ENCODE measurements at places on chromosomes 4 and X. TPM values are rescaled to one million over a fixed set of nuclear protein-coding genes. Genes with fewer than 3 reads are reported as not detected.
A peak's percentile ranks its signal among the peaks of the same experiment; 100 is the strongest.

DNA sequence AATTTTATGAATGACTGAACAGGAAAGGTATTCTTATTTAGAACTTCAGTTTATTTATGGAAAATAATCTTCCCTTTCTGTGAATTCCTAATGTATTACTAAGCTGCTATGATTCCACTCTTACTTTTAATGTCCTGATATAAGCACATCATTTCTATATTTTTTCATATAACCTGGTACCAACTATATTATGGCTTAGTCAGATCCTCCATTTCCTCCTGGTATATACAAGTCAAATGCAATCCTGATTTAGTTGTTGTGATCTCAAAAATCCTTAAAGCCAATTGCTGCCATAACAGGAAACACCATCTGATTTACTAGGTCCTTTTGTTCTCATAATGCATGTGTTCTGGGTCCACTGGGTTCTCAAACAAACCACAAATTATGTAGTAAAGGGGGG lies 26.8 kb downstream of the TRMT2B start:
- no peak for DNase-seq

GRCh38 chr4:1793496-1793840 lies 375 bp downstream of the FGFR3 start:
- DNase-seq: peak; percentile 56

Gene CYLC1
- total RNA-seq: not detected

GRCh38 chr4:2361366-2362265 lies 56.8 kb downstream of the ZFYVE28 start:
- no peak for DNase-seq

Gene MAGEB1
- total RNA-seq: 0.22 TPM

Gene PPP2R2C
- 9.4 TPM for total RNA-seq

Gene XAGE1A
- not detected for total RNA-seq

DNA sequence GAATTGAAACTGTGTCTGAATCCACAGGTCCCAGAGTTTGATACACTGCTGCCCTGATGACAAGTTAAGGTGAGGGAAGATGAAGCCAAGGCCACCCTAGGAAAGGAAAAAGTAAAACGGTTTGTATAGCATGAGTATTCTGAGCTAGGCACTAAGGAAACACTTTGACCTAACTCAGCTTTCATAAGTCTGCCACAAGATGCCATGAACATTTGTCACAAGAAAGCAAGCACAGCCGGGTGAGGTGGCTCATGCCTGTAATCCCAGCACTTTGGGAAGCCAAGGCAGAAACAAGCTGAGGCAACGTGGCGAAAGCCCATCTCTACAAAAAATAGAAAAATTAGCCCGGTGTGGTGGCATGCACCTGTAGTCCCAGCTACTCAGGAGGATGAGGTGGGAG lies 34.2 kb downstream of the ELOVL6 start:
- no peak for DNase-seq

GRCh38 chr4:85548116-85548515 lies 73.2 kb downstream of the ARHGAP24 start:
- no peak for DNase-seq

- no peak for DNase-seq
Observed at GRCh38 chrX:101803451-101803850, 128.4 kb downstream of the ZMAT1 start.
